GM23248 (cell line): ENCODE measurements at places on chromosomes 11 and 22.

DNA sequence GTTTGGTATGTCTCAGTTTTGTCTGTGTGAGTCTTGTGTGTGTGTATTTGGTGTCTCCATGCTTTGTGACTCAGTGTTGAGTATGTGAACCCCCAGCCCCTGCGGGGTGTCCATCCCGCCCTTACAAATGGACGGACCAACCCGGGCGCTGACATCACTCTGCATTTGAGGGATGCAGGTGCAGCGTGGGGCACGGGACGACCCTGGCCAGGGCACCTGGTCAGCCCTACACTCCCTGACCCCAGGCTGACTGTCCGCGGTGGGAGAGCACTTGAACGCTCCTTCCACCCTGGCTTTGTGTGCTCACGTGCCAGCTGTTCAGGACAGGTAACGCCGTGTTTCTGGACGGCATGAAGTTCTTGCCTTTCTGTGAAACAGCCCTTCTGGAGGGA is 369.0 kb downstream of the BRD1 start:
- H3K4me1 ChIP-seq, result no peaks in the 10 kb centered on the region
- no peaks in the 10 kb centered on the region for H3K27me3 ChIP-seq
- no peak overlapping the region for H3K27ac ChIP-seq
- no peak for DNase-seq
- no peak overlapping the region for H3K4me3 ChIP-seq

DNA sequence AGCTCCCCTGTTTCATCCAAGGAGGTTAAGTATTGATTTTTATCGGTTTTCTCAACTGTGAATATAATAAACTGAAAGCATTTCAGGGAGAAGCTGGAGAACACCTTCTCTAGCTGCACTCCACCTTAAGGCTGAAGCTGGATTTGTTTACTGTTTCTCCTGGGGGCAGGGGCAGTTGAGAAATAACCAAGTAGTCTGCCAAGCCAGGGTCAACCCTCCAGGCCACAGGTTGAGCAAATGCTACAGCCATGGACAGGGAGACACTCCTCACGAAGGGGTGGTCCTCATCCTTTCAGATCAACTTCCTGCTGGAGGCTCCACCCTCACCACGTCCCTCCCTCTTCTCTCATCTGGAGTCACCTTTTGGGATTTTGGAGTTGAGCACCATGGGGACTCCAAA is at the start of gene TTC36:
Gene TTC36 (plus strand): TSS at position 366 of the 400 bp plus-strand sequence. CDS start 21 bp downstream, at position 387.
- H3K36me3 ChIP-seq, result peaks cover 5% of the 10 kb centered on the region; the same call in 1 of the 2 replicates
- H3K27ac ChIP-seq, result no peak within 1 kb of the TSS
- no peak within 1 kb of the TSS for H3K4me3 ChIP-seq
- DNase-seq, result no peak
- no peaks in the 10 kb centered on the region for H3K4me1 ChIP-seq

DNA sequence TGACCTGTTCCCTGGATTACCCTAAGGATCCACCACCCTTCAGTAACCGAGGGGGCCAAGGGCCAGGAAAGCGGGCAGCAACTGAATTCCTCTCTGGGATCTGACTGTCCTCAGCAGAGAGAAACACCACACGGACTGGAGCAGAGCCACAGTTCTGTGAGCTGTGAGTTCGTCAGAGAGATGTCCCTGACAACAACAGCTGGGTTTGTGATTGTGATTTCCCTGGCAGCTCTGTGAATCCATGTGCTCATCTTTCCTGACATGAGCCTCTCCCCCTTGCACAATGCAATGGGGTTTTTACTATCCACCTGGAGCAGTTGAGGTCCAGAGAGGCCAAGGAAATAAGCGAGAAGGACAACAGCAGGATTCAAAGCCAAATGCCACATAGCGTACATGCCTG is 69.4 kb upstream of the AMPD3 start:
- H3K27ac ChIP-seq, result peak overlapping the region; percentile 93
- peaks cover 62% of the 10 kb centered on the region for H3K4me1 ChIP-seq
- no peaks in the 10 kb centered on the region for H3K36me3 ChIP-seq
- H3K27me3 ChIP-seq, result no peaks in the 10 kb centered on the region

- no peaks in the 10 kb centered on the region for H3K27me3 ChIP-seq
- peak overlapping the region; percentile 83 for H3K4me3 ChIP-seq
- H3K27ac ChIP-seq, result peak overlapping the region; percentile 98
- no peak for DNase-seq
- H3K36me3 ChIP-seq, result no peaks in the 10 kb centered on the region
Observed at GRCh38 chr11:111879637-111879960, 258 bp downstream of the CFAP68 start.

- no peaks in the 10 kb centered on the region for H3K36me3 ChIP-seq
- H3K4me3 ChIP-seq, result no peak overlapping the region
- no peaks in the 10 kb centered on the region for H3K27me3 ChIP-seq
- no peak for DNase-seq
Observed at GRCh38 chr11:92536883-92537282, 312.3 kb downstream of the FAT3 start.

DNA sequence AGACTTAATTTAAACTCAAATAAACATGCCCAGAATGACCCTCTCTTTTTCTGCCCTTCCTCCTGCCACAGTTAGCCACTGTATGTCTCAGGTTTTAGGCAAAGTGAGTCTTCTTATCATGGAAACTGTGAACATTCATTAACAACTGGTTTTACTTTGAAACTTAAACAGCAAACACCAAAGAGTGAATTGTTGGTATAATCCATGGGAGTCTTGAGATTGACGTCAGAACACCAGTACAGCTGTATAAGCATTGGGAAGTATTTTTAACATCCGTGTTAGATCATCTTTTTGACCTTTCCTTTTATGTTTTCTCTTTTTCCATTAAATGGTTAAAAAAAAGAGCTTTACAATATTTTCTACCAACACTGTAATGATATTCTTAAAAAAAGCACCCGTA is 38.9 kb downstream of the ARHGEF12 start:
- H3K4me3 ChIP-seq, result no peak overlapping the region
- H3K4me1 ChIP-seq, result peaks cover 14% of the 10 kb centered on the region
- H3K27me3 ChIP-seq, result no peaks in the 10 kb centered on the region
- DNase-seq, result no peak

GRCh38 chr22:33569018-33569417 is 351.3 kb downstream of the LARGE1 start:
- no peak overlapping the region for H3K27ac ChIP-seq
- no peak for DNase-seq
- no peaks in the 10 kb centered on the region for H3K36me3 ChIP-seq
- H3K4me1 ChIP-seq, result no peaks in the 10 kb centered on the region
- H3K27me3 ChIP-seq, result no peaks in the 10 kb centered on the region
- H3K4me3 ChIP-seq, result no peak overlapping the region

- no peaks in the 10 kb centered on the region for H3K36me3 ChIP-seq
- no peak overlapping the region for H3K27ac ChIP-seq
- H3K4me3 ChIP-seq, result no peak overlapping the region
Observed at GRCh38 chr11:47254386-47254785, 3.4 kb upstream of the NR1H3 start.

GRCh38 chr11:66002648-66003225 is 434 bp downstream of the BANF1 start:
- peak overlapping the region; percentile 82 for H3K27ac ChIP-seq
- peak; percentile 70 for DNase-seq
- peaks cover 21% of the 10 kb centered on the region for H3K36me3 ChIP-seq
- peak overlapping the region; percentile 86 for H3K4me3 ChIP-seq
- no peaks in the 10 kb centered on the region for H3K27me3 ChIP-seq
- H3K4me1 ChIP-seq, result peaks cover 5% of the 10 kb centered on the region

- no peaks in the 10 kb centered on the region for H3K4me1 ChIP-seq
- no peak overlapping the region for H3K4me3 ChIP-seq
- H3K36me3 ChIP-seq, result no peaks in the 10 kb centered on the region
- no peak for DNase-seq
- H3K27ac ChIP-seq, result no peak overlapping the region
Observed at GRCh38 chr11:98736833-98737232, 283.9 kb upstream of the CNTN5 start.

DNA sequence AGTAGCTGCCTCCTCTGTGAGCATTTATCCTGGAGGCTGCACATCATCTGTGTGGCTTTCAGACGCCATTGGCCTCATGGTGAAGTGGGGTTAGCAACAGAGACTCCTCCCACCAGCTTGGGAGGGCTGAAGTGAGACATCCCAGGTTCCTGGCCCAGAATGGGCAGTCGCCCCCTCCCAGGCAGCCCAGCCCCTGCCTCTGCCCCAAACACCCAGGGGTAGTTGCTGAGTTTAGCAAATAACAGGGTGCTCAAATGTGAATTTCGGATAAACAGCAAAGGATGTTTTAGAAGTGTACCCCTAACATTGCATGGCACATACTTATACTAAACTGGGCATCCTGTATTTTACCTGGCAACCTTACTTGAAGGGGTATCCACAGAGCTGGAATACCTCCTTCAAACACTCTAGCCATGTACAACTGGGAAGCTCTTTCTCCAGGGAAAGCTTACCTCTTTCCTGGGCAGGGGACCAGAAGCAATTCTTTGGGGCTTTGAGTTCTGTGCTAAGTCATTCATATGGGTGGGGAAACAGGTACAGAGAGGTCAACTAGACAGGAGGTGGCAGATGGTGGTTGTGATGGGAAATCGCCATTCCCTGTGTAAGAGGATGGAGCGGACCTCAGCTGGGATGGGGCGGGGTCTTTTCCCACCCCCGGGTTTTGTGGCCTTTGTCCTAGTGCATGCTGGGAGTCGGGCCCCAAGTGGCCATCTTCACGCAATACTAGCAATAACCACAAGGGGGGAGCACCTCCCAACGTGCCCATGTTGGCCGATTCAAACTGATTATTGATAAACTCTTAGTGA is 19.3 kb downstream of the MTFP1 start:
- H3K27me3 ChIP-seq, result no peaks in the 10 kb centered on the region
- H3K27ac ChIP-seq, result no peak overlapping the region

DNA sequence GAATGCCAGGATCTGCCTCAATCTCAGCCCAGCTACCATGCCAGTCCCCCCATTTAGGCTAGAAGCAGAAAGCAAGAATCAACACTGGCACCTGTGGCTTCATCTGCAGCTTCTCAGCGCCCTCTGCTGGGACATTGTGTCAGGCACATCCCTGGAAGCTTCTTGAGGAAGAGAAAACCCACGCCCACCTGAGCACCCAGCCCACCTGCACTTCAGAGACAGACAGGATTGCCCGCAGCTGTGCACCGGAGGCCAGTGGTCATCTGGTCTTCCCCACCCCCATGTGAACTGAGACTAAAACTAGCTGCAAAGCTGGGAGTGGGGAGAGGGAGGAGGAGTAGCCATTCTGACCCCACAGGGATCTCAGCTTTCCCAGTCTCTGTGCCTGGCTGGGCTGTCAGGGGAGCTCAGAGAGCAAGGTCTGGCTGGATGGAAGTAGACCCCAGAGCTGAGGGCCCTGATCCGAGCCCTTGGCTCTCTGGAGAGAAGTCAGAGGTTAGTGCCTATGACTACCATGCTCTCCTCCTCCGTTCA is 66.8 kb downstream of the FEZ1 start:
- H3K27ac ChIP-seq, result no peak overlapping the region
- DNase-seq, result peak; percentile 71
- no peaks in the 10 kb centered on the region for H3K4me1 ChIP-seq
- no peak overlapping the region for H3K4me3 ChIP-seq
- no peaks in the 10 kb centered on the region for H3K36me3 ChIP-seq

GRCh38 chr11:83583757-83584366 is 297.7 kb upstream of the CCDC90B start:
- DNase-seq, result peak; percentile 95
- H3K4me1 ChIP-seq, result peaks cover 17% of the 10 kb centered on the region
- H3K27me3 ChIP-seq, result no peaks in the 10 kb centered on the region

DNA sequence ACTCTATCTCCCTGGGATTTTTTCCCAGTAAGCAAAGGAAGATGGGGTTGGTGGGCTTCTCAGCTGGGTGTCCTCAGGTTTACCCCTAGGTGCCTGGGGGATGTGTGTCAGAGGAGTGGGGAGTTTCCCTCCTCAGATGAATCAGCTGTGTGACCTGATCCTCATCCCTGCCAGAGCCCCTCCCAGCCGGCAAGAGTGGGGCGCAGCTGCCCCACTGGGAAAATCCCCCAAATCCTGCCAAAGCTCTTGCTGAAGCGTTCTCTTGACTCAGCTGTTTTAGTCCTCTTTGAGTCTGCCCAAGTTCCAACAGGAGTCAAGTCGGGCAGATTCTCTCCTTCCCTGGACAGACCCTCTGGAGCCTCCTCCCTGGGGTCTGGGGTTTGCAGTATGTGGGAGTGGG is 6.0 kb downstream of the C11orf68 start:
- DNase-seq, result peak; percentile 88
- no peaks in the 10 kb centered on the region for H3K36me3 ChIP-seq
- no peaks in the 10 kb centered on the region for H3K27me3 ChIP-seq
- H3K27ac ChIP-seq, result peak overlapping the region; percentile 99

GRCh38 chr11:67780056-67780455 is 105.6 kb upstream of the ALDH3B2 start:
- no peaks in the 10 kb centered on the region; the same call in 1 of the 2 replicates for H3K27me3 ChIP-seq
- no peaks in the 10 kb centered on the region for H3K4me1 ChIP-seq
- H3K36me3 ChIP-seq, result no peaks in the 10 kb centered on the region
- H3K4me3 ChIP-seq, result no peak overlapping the region

DNA sequence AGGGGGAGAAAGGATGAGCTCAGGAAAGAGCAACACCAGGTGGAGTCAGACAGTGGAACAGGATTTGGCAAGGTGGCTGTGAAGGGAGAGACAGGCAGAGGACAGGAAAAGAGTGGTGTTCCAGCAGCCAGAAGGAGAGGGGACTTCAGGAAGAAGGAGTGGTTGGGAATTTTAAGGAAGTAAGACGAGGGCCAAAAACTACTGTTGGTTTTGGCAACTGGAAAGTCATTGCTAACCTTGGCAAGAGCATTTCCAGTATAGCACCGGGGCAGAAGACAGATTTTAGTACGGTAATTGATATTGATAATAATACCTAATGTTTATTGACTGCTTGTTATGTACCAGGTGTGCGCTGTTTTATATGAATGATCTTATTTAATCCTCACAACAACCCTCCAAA is 15.4 kb upstream of the DDX6 start:
- H3K27ac ChIP-seq, result no peak overlapping the region
- no peak for DNase-seq
- no peaks in the 10 kb centered on the region for H3K36me3 ChIP-seq
- peaks cover 10% of the 10 kb centered on the region for H3K27me3 ChIP-seq
- H3K4me1 ChIP-seq, result no peaks in the 10 kb centered on the region
- H3K4me3 ChIP-seq, result no peak overlapping the region

GRCh38 chr11:12066056-12066798 is 44.2 kb upstream of the MICAL2 start:
- H3K36me3 ChIP-seq, result no peaks in the 10 kb centered on the region
- peak; percentile 98 for DNase-seq
- H3K27ac ChIP-seq, result peak overlapping the region; percentile 97
- no peaks in the 10 kb centered on the region for H3K27me3 ChIP-seq

DNA sequence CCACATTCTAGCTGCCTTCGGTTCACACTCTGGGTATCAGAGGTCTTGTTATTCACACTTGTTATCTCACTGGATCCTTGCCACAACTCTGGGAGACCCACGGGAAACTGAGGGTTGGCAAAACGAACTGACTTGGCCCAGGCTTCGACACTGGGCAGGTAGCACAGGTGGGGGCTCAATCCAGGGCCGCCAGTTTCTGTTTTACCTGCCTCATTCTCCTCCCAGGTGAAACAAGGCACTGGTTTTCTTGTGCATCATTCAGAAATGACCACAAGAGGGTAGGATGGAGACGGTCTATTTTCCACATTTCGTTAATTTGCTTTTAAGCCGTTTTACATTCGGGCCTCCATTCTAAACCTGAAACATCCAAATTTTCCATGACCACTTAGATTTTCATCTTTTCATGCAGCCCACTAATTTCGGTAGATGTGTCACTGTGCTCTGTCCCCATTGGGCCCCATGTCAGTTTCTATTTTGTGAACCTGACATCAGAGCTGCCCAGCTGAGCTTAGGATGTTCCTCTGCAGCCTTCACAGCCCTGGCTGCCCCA is 108.1 kb downstream of the KIAA1671 start:
- H3K27me3 ChIP-seq, result no peaks in the 10 kb centered on the region
- H3K4me3 ChIP-seq, result no peak overlapping the region
- no peak overlapping the region for H3K27ac ChIP-seq
- no peaks in the 10 kb centered on the region for H3K36me3 ChIP-seq

GRCh38 chr22:49483946-49484345 is 343.7 kb downstream of the BRD1 start:
- no peaks in the 10 kb centered on the region for H3K36me3 ChIP-seq
- H3K4me3 ChIP-seq, result no peak overlapping the region
- no peaks in the 10 kb centered on the region for H3K4me1 ChIP-seq
- no peak for DNase-seq
- H3K27me3 ChIP-seq, result no peaks in the 10 kb centered on the region
